ENCODE measurements at places on chromosomes 6 and 20. TPM values are rescaled to one million over a fixed set of nuclear protein-coding genes. Genes with fewer than 3 reads are reported as not detected.

The JAG1 gene
- polyA plus RNA-seq, result 0.70 TPM

The TREML1 gene
- polyA plus RNA-seq, result 2.6 TPM

The TFAP2C gene
- polyA plus RNA-seq, result not detected

The SNAP91 gene
- polyA plus RNA-seq, result not detected

The ISM1 gene
- not detected for polyA plus RNA-seq

- DNase-seq, result no peak
Observed at GRCh38 chr6:161076181-161076677, 84.7 kb downstream of the MAP3K4 start.

DNA sequence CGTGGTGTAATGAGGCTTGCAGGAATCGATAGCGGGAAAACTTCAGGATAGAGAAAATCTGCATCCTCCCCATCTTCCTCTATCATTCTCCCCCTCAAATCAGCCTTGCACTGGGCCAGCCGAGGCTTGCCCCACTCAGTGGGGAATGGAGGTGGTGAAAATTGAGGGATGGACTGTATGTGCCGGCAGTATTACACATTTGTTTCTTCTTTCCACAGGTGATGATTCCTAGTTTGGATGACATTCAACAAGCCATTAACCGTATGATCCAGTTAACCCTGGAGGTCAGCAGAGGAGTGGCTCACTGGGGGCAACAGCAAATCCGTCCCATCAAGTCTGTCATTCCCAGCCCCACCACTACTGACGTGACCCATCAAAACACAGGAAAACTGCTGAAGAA lies 100.1 kb downstream of the DNAH8 start:
- no peak for DNase-seq

DNA sequence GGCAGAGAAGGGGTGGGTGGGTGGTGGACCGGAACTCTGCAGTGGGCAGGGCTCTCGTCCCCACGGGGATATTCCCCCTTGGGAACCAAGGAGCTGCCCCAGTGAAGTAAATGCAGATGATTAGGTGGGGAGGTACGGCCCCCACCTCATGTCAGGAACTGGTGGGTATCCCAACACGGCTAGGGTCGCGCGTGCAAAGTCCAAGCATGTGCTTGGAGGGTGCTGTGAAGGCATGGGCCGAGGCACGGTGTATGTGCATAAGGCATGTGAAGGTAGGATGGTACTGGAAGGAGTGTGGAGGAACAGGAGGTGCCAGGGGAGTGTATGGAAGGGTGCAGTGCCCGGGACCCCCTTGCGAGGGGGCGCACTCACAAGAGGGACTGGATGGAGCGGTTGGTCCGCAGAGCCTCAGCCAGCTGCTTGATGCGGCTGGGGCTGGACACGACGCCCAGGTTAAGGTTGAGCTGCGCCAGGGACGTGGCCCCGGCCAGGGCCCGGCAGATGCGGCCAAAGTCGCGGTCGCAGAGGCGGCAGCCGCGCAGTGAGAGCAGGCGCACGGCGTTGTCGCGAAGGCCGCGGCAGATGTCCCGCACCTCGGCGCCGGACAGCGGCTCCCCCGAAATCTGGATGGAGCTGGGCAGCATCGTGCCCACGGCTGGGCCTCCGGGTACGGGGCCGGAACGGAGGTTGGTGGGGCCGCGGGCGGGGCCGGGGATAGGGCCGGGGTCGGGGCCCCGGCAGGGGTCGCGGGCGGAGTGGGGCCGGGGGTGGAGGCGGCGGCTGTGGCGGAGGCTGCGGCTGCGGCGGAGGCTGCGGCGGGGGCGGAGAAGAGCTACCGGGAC lies 783 bp downstream of the LRRC73 start:
- DNase-seq, result no peak

DNA sequence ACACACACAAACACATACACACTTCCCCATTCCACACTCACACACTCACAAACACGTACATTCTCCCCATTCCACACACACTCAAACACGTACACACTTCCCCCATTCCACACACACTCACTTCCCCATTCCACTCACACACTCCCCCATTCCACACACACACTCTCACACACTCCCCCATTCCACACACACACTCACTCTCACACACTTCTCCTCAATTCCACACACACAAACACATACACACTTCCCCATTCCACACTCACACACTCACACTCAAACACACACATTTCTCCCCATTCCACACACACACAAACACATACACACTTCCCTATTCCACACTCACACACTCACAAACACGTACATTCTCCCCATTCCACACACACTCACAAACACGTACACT lies 8.7 kb upstream of the OSBPL2 start:
- DNase-seq, result no peak

- no peak for DNase-seq
Observed at GRCh38 chr6:27868311-27868710, 43.9 kb downstream of the OR2B2 start.

- DNase-seq, result no peak
Observed at GRCh38 chr6:44738601-44739146, 351.2 kb downstream of the CDC5L start.

GRCh38 chr20:49687595-49688567 lies 25.8 kb downstream of the B4GALT5 start:
- no peak for DNase-seq

DNA sequence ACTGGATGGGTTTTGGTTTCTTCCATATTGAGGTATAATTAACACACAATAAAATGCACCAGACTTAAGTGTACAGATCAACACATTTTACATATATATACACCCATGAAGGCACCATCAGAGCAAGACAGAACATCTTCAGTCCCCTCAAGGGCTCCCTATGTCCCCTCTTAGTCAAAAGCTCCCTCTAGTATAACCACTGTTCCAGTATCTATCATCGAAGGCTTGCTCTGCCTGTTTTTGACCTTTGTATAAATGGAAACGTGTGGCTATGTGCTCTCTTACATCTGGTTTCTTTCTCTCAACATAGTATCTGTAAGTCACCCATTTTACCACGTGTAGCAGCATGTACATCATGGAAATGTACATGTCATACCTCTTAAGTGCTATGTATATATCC lies 66.5 kb downstream of the BANF2 start:
- DNase-seq, result no peak

GRCh38 chr6:107690643-107691061 lies 133.5 kb downstream of the SCML4 start:
- DNase-seq, result no peak

- DNase-seq, result no peak
Observed at GRCh38 chr6:131013495-131013894, 49.5 kb downstream of the EPB41L2 start.

- no peak for DNase-seq
Observed at GRCh38 chr6:39808964-39809363, 16.8 kb downstream of the DAAM2 start.

GRCh38 chr6:47440719-47441118 lies 36.9 kb upstream of the CD2AP start:
- no peak for DNase-seq
